ENCODE measurements at places on chromosomes 4 and X.

DNA sequence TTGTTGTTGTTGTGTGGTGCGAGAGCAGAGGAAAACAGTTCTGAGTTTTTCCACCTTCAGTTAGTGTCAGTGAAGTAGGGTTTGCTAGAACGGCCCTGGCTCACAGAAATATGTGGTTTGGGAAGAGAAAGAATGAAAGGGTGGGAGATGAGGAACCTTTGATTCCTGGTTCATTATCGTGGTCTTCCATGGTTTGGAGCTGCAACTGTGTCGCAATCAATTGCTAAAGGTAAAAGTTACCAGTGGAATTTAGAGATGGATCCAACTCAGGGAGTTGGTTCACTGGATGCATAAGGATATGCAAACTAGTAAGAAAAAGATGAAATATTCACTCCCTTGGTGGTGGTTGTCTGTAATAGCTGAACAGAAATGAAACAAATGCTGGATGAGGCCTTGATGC lies 35.6 kb upstream of the GPR34 start:
- no peak for DNase-seq

GRCh38 chr4:102575369-102576129 lies 74.4 kb downstream of the NFKB1 start:
- no peak for DNase-seq

DNA sequence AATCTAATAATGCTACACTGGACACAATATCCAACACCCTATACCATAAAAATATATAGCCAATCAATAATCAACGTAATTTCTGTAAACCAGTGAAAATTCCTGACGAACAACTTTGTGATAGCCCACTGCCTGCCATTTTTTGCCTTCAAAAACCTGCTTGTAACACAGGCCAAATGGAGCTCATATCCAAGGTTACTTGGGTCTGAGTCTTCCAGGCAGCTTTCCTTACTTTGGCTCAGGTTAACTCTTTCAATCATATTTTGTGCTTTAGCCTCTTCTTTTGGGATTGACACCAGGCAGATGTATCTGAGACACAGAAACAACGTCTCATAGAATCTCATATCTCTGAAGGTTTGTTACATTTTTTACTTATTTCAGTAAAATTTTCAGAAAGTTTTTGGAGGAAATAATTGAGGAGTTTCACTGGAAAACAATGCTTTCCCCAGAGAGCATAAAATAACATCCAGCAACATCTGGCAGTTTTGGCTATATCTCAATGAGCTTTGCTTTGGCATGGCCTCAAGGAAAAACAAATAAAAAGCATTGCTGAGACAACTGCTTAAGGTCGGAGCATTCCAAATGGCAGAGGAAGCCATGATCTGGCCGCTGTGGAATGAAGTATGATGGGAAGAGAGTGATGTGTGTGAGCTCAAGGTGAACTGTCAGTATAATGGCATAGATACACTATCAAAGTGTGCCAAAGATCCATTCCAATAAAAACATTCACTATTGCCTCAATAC lies 162.9 kb upstream of the SPIN4 start:
- no peak for DNase-seq

GRCh38 chrX:24005028-24005427 lies 22.0 kb downstream of the KLHL15 start:
- DNase-seq = no peak

- DNase-seq = no peak
Measured at GRCh38 chrX:65745427-65745826, 78.0 kb downstream of the MSN start.

GRCh38 chrX:41692162-41692749 lies 3.5 kb downstream of the GPR34 start:
- no peak for DNase-seq

DNA sequence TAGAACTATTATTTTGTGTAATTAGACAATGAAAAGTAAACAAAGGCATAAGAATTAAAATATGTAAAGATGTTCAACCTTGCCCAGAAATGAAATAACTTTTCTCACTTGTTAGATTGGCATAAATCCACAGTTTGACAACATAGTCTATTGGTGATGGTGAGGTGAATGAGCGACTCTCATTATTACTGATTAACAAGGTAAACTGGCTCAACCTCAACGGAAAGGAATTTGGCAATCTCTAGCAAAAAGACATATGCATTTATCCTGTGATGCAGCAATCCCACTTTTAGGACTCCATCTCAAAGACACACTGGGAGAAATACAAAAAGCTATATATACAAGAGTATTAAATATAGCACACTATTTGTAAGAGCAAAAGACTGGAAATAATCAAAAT lies 22.3 kb downstream of the UBA6 start:
- peak; percentile 71 for DNase-seq

GRCh38 chr4:69936566-69936965 lies 5.7 kb downstream of the CSN1S1 start:
- DNase-seq = peak; percentile 7

DNA sequence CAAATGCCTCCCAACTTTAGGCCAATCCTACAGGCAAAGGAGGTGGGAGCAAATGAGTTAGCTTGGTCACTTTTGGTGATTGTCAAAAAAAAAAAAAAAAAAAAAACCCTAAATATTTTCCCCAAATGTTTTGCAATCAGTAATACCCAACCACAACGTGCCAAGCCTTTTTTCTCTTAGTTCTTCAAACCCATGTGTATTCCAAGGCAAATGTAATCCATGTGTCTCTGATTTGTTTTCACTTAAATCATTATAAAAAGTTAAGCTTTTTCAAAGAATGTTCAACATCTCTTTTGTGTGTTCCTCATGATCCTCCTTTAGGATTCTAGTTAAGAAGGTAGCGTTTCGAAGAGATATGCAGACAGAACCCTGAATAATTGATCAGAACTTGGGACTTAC lies 328.4 kb downstream of the PAPSS1 start:
- DNase-seq = no peak

DNA sequence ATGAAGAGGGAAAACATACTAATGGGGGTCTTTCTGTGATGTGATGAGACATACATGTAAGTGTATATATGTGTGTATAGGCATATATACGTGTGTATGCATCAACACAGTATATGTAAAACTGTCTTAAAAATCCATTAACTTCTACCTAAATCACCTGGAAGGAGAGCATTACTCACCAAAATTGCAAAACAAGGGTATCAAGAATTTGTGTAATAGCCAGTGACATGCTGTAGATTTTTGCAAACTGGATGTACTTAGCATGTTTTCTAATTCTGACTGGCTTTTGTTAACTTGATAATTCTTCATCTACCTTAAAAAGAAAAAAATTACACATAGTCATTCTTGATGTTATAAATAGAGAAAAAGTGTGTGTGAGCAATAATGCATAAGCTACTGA lies 104.7 kb downstream of the PRRG1 start:
- DNase-seq = peak; percentile 1

GRCh38 chr4:151294833-151295496 lies 18.0 kb downstream of the PRSS48 start:
- no peak for DNase-seq

DNA sequence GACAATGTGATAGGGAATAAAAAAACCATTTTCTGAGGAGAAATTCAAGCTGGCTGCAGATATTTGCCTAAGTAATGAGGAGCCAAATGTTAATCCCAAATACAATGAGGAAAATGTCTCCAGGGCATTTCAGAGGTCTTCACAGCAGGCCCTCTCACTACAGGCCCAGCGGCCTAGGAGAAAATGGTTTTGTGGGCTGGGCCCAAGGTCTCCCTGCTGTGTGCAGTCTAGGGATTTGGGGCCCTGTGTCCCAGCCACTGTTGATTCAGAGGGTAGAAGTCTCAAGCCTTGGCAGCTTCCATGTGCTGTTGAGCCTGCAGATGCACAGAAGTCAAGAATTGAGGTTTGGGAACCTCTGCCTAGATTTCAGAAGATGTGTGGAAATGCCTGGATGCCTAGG lies 778.7 kb downstream of the CENPC start:
- DNase-seq = no peak

GRCh38 chrX:124493984-124494383 lies 147.6 kb downstream of the SH2D1A start:
- DNase-seq = no peak

DNA sequence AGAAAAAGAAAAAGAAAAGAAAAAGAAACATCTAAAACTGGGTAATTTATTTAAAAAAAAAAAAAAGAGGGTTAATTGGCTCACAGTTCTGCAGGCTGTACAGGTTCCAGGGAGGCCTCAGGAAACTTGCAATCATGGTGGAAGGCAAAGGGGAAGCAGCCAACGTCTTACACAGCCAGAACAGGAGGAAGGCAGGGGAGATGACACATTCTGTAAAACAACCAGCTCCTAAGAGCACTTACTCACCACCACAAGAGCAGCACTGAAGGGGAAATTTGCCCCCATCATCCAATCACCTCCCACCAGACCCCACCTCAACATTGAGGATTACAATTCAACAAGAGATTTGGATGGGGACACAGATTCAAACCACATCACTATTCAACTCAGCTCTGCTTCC lies 36.8 kb upstream of the TMEM184C start:
- peak; percentile 22 for DNase-seq

Data from renal cortical epithelial cell (primary cell).